ENCODE measurements at places on chromosomes 12 and 14.

DNA sequence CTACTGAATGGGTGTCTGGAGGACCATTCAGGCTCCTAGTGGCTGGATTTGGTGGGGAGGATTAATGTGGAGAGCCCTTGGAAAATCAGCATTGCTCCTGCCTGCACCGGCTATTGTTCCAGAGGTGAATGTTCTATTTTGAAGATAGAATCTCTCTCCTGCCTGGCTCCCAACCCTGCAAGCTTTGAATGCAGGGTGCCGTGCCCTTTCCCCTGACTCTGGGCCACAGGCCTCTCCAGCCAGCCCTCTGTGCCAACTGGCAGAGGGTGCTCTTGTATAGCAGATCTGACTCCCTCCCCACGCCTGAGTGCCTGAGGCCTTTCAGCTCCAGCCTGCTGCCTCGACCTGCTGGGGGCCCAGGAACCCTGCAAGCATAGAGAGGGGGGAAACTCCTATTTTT lies 106.8 kb downstream of the TMEM260 start:
- DNase-seq = no peak

DNA sequence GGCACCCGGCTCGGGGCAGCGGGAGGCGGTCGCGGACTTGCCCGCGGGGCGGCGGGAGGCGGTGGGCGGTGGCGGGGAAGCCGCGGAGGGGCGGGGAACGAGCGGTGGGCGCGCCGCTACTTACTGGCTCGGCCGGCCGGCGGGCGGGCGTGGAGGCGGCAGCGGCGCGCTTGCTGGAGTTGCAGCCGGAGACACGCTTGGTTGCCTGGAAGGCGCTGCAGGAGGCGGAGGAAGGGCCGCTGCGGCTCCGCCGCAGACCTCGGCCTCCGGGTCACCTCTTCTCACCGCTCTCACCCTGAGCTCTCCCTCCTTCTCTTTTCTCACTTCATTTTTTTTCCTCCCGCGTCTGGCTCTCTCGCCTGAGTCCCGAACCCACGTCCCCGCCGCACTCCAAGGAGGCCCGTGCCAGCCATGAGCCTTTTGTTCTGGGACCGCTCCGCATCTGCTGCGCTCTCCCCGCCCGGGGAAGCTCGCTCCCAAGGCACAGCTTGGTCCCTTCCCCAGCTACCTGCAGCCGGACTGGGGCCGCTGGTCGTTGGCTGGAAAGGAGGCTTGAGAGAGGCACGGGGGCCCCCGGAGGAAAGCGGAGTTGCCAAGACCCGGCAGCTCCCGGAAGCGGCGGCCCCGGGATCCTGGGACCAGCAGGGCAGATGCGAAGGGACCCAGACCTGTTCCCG lies 592 bp upstream of the KCNK10 start:
- DNase-seq = no peak

GRCh38 chr14:105855893-105856675 lies 329.7 kb downstream of the TMEM121 start:
- DNase-seq = no peak

- peak; percentile 44 for DNase-seq
Measured at GRCh38 chr12:84760091-84760865, 152.3 kb downstream of the SLC6A15 start.
